ENCODE measurements at places on chromosomes 7 and 10.

DNA sequence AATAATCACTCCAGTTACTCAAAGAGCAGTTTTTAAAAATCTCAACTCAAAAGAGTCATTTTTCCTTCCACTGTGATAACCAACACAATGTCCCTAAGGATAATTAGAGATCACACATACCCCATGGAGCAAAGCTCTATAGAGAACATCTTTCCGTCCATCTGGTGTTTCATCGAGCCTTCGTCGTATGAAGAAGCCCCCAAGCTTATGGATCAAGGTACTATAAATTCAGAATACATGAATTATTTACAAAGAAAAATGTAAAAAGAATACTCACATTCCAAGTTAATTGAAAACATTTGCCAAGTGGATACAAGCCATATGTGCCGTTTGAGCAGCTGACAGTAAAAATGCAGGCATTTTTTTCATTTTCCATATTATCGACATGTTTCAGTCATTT is 14.8 kb downstream of the GPAM start:
- no peak for DNase-seq

DNA sequence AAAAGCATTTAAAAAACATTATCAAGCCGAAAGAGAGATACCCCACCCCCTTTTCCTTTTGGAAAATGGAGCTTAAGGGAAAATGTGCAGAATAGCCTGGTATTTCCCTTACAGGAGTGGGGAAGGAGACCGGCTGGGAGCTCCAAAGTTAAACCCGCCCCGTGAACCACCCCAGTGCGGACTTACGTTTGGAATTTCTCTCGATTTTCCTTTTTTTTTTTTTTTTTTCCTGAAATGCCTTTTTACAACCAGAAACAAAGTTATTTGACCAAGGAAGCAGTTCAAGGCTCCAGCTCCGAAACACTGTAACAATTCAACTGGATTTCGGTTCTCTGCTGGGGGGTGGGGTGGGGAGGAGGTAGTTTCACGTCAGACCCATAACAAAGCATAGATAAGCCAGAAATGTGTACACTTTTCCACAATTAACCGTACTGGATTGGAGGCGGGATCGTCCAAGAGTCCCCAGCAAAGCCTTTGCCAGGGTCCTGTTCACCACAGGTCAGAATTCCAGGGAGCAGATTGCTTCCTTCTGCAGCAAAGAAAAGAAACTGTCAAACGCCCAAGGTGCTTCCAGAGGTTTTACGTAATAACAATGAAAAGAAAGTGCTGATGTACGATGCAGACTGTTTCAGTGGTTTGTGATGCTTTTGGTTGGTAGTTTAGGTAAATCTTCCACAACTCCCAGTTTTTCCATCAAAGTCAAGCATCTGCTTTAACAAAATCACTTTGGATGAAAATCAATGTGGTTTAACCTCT is 6.7 kb downstream of the SKIDA1 start:
- no peak for DNase-seq

DNA sequence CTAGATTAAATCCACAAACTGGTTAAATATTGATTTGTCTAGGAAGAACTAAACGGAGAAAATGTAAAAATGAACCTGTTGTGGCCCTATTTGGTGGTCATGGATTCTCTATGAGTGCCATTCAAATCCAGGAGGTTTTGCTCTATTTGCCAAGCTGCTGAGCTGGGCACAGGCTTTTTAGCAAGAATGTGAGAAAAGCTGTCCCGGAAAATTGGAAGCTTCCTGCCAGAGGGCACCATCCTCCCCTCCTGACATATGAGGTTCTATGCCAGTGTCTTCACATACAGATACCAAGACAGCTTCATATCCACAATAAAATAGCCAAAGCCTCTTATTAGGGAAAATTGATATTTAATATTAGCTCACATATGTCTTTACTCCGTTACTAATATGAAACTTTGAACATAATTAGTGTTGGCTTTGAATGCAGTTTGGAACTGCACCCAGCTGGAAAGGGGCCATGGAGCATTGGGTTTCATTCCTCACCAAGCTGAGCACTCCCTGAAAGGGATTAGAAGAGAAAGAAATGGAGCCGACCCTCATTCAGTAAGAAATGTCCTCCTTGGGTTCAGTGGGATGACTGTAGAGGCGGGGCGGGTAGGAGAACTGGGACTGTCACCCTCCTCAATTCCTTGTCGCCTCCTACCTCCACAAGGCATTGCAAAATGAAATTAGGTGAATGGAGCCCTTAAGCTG is 47.8 kb downstream of the NRCAM start:
- DNase-seq: no peak

DNA sequence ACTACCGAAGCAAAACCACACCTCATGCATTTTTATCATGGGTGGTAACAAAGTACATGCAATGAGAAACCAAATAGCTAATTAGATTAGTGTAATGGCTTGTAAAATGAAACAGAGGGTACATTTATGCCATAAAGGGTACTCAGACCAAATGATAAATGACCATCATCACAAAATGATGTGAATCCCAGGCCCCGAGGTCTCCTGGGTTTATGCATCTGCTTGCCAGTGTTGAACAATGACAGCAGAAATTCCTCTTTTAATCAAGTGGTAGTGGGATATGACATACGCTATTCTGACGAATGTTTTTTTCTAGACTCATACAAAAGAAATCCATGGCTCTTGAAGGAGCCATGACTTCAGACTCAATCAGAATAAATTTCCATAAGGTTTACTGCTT is 249.5 kb upstream of the SLC26A5 start:
- DNase-seq: no peak

GRCh38 chr10:71393841-71394475 is 2.8 kb upstream of the CDH23 start:
- DNase-seq: no peak

DNA sequence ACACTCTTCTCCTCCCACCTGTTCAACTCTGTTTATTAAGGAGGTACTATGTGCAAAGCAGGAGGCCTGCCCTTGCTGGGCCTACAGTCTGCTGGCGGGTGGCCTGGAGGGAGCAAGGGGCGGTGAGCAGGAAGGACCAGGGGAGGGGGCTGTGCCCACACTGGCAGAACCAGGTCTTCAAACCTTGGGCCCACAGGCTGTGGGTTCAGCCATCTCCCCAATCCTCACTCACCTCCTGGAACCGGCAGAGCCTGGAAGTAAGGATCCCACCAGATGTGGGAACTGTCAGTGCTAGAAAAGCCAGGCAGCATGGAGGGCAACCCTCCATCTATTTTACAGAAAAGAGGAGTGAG is 50.8 kb downstream of the CAMK2B start:
- DNase-seq: no peak

GRCh38 chr10:6535156-6535764 is 44.8 kb downstream of the PRKCQ start:
- no peak for DNase-seq

GRCh38 chr7:138000081-138000701 is 1.7 kb downstream of the CREB3L2 start:
- DNase-seq: no peak

DNA sequence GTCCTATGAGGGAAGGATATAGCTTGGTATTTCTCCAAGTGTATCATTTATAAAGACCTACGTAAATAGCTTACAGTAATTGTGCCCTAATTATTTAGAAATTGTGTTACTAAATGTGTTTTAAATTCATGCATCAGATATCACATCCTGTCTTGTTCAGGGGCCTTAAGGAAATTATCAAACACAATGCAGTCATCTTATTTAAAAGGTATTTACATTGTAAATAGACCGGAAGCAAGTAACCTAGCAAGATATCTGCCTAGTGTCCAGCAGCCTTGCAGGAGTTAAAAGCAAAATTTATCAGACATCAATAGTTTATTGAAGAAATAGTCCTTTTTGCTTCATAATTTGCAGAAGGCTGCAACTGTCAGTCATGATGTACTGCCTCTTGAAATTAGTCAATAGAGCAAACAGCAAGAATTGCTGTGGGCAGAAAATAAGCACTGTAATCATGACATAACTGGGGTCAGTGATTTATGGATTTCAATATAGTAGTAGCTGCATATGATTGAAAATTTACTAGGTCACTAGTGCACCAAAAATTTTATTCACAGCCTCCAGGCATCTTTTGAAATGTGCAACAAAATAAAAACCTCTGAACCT is 23.1 kb downstream of the GLRX3 start:
- DNase-seq: no peak

- DNase-seq: no peak
Observed at GRCh38 chr10:122293156-122293960, 22.3 kb downstream of the BTBD16 start.

DNA sequence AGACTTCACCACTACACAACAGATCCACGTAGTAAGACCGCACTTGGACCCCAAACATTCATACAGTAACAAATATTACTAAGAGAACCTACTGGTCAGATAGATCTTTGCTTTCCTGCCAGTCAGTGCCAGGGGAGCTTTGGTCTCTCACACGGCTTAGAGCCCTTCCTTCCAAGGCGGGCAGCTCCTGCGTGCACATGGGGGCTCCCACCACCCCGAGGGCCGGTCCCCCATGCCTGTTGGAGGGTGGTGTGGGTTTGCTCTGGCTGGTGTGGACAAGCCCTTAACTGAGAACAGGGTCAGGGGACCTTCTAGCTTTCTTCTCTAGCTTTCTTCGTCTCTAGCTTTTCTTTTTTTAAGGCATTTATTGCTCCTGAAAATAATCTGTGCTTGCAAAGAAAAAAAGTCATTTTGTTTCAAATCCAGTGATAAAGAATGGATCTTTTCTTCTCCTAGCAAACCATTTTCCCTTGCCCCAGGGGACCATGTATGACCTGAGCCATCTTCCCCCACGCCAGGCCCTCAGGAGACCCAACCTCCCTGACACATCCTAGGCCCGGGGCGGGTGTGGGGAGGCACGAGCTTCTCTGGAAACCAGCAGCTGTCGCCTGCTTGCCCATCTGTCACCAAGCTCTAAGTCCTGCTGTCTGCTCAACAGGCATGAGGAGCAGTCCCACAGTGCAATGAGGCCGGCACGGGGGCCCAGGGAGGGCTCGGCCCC is 591.1 kb downstream of the PTPRN2 start:
- no peak for DNase-seq

GRCh38 chr7:114875186-114875585 is 46.7 kb upstream of the MDFIC start:
- no peak for DNase-seq

DNA sequence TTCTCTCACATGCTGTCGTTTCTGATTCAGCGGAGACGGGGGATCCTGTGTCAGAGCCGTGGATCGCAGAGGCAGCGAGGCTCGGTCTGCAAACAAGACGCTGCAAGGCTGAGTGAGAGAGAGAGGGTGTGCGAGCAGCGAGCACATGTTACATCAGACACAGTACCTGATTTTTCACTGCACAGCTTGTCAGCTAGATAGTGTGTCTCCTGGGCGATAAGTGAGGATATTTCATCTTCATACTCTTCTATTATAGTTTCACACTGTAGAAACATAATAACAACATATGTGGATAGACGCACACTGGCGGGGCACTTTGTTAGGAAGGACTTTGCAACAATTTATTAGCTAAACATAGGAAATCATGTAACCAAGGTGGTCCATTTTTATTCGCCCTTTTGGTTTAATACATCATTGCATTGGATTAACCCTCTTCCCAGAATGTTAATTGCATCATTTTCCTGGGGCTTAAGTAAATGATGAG is 39.5 kb downstream of the CNPY1 start:
- DNase-seq: no peak

DNA sequence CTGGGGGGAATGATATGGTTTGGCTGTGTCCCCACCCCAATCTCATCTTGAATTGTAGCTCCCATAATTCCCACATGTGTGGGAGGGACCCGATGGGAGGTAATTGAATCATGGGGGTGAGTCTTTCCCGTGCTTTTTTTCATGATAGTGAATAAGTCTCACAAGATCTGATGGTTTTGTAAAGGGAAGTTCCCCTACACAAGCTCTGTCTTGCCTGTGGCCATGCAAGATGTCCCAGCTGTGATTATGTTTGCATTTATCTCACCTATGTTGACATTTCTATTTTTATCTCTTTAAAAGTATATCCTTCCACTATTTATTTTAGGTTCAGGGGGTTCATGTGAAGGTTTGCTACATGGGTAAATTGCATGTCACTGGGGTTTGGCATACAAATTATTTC is 323.9 kb upstream of the GLI3 start:
- no peak for DNase-seq

DNA sequence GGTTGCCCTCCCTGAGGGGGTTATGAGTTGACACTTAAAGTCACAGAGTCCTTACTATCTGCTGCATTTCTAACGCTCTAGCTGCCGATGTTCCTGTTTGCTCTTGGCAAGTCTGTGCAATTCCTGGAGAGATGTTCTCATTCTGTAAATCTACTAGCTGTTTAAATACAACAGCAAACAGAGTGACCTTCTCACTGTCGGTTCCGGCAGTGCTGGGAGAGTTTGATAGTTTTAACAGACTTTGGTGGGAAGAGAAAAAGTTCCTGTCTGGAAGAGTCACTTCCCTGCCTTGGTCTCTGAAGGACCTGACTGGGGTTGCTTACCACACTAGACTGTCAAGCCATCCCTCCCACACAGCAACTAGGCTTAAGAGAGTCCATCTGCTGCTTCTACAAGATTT is 63.3 kb upstream of the ELMO1 start:
- no peak for DNase-seq

DNA sequence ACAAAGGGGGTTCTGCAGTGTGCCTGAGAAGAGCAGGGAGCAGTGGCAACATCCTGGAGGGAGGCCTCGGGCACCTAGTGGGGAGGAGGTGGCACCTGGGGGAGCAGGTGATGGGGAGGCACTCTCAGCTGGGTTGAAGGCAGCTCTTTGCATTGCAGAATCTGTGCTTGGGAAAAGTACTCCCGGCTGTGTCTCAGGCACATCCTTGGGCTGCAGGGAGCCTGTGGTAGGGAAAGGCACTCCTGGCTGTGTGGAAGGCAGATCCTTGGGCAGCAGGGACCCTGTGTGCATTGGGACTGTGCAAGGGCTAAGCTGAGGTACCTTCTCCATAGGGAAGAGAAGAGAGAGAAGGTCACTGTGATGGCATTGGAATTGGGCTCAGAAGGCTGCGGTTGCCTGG is 52.8 kb upstream of the ANTXRL start:
- DNase-seq: no peak

DNA sequence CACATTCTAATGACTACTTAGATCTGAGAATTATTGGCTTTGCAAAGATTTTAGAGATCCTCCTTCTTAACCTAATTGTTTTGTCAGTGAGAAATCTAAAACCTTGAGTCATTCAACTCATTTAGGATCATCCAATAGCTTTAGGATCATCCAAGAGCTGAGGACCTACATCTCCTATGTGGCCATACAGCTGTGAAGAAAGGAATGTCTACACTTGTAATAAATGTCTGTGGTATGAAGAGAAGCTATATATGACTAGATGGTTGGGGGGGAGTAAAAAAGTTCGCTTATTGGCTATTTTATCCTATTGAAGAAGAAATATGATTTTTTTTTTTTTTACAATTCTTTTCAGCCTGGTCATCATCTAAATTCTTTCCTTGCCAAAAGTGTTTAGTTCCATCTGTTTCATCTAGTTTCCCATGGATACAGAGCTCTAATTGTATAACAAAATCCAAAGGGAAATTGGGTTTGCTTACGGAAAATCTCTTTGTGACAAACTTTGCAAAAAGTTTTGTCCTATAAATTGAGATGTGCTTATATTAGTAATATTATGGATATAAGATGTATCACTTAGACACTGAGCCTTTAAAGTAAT is 196.7 kb downstream of the PRKG1 start:
- no peak for DNase-seq

GRCh38 chr7:1536455-1536742 is 5.9 kb downstream of the MAFK start:
- DNase-seq: no peak

GRCh38 chr7:22193450-22193983 is 163.4 kb downstream of the RAPGEF5 start:
- no peak for DNase-seq

GRCh38 chr7:151334628-151335027 is 7.0 kb upstream of the NUB1 start:
- DNase-seq: no peak
